ENCODE measurements at places on chromosomes 13 and 19.
A peak's percentile ranks its signal among the peaks of the same experiment; 100 is the strongest.

DNA sequence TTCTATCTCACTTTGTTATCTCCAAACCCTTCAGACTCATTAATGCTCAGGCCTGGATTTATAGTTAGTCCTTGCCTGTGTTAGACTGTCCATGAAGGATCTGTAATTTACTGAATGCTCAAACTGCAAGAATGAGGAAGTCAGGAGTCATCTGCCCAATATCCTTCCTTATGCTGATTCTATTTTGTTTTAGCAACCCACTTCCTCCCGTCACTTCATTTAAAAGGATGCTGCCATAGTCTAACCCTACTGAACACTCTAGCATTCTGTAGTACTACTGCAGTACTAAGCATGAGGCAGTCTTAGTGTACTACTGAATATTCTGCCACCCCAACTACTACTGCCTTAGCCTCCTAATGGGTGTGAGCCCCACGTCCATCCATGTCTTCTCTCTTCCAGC, 1.5 kb downstream of the FCAR start:
- no peak for DNase-seq

- no peak for DNase-seq
Measured at GRCh38 chr19:50312967-50313811, 16.0 kb downstream of the KCNC3 start.

- DNase-seq = no peak
Measured at GRCh38 chr13:47044842-47045241, 148.0 kb upstream of the HTR2A start.

GRCh38 chr13:19998960-19999359, 40.4 kb downstream of the ZMYM2 start:
- DNase-seq = no peak

GRCh38 chr19:50204811-50205675, 1.6 kb downstream of the MYH14 start:
- DNase-seq = peak; percentile 80
